ENCODE measurements at places on chromosomes 1 and 21.

- no peak for DNase-seq
Measured at GRCh38 chr1:15303935-15304334, 56.9 kb downstream of the FHAD1 start.

DNA sequence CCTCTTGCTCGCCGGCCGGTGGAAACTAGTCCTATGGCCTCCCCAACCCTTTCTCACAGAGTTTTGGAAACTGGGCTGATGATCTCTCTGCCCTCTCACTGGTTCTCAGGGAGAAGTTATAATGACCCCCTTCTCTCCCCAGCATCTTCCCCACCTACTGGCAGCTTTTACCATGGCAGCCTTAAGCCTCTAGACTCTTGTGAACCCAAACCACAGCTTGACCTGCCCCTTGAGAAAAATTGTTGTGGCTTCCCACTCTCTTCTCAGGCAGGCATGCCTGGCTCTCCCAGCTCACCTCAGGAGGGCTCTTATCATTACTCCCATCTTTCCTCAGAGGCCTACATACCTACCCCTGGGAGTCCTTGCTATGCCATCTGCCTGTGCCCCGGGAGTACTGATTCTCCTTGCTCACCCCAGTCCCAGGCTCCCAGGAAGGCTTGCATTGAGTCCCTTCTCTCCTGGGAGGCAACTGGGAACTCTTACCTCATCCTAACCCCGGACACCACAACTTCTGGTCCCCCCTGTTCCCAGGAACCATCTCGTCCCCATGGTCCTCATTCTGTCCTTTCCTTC lies 1.6 kb downstream of the NSUN4 start:
- no peak for DNase-seq

GRCh38 chr1:25031601-25031965 lies 101.5 kb upstream of the RUNX3 start:
- peak; percentile 56 for DNase-seq

DNA sequence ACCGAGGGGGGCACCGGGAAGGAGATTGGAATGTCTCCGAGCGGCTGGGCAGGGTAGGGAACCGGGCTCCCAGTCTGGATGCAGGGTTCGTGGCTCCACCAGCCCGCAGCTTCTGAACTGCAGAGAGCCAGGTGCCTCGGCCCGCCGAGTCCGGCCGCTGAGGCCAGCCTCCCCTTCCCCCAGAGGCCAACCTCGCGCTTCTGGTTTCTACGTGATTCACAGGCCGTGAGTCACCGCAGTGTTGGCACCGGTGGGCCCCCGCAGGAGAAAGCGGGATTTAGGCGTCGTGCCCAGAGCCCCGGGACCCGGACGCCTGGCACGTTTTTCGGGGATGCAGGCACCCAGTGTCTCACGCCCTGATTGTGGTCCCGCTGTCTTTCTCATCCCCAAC lies 458 bp downstream of the CRABP2 start:
- DNase-seq = peak; percentile 38

GRCh38 chr1:187471555-187471954 lies 642.8 kb downstream of the PLA2G4A start:
- DNase-seq = no peak

GRCh38 chr1:93255222-93256079 lies 74.9 kb downstream of the CCDC18 start:
- no peak for DNase-seq

DNA sequence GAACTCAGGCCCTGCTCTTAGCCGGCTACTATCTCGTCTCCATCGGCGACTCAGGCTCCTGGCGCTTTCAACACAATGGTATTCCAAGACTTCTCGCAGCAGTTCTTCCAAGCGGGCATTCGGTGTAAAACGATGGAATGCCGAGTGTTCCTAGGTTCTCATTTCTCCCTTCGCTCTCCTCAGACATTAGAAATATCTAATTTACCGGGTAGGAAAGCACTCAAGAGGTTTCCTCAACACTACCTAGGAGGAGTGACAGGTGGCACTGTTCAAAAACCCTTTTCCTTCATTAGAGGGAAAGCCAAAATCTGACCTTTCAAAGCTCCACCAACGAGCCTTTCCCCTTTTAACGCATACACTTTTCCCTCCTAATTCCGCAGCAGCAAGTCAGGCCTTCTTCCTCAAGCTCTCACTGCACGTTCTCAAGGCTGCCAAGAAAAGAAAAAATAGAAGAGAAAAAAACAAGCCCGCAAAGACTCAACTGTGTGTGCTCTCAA lies 601 bp downstream of the UBE2G2 start:
- DNase-seq = no peak

GRCh38 chr1:191145834-191146233 lies 668.2 kb upstream of the BRINP3 start:
- DNase-seq = no peak

- no peak for DNase-seq
Measured at GRCh38 chr1:228974273-228974672, 239.0 kb downstream of the RHOU start.

DNA sequence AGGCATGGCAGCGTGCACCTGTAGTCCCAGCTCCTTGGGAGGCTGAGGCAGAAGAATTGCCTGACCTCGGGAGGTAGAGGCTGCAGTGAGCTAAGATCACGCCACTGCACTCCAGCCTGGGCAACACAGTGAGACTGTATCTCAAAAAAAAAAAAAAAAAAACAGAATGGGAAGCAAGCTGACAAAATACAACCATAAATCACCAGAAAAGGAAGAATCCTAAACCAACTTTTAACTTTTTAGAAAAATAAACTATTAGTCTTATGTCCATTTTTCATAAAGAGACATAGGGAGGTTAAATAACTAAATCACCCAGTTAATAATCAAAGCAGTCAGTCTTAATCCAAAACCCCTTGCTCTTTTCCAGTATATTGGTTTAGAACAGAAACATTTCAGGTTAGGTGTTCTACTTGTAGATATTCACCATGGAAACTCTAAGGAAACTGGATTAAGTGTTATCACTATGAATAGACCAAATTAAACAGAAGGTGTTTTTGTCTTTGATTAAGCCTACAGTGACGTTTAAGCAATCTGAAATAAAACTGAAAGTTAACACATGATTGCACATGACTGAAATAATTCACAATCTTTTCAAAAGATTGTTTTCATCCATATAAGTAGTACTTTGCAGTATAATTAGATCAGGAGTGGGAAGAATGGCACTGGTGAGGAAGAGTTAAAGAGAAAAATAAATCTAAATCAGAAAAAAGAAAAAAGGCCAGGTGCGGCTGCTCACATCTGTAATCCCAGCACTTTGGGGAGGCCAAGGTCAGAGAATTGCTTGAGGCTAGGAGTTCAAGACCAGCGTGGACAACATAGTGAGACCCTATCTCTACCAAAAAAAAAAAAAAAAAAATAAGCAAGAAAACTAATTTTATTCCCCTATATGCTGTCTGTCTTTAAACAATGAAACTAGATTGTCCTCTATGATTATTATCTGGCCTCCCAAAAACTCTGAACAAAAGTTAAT lies 9.6 kb downstream of the CDC42BPA start:
- DNase-seq = no peak

- no peak for DNase-seq
Measured at GRCh38 chr1:215273838-215274516, 191.4 kb downstream of the KCNK2 start.

DNA sequence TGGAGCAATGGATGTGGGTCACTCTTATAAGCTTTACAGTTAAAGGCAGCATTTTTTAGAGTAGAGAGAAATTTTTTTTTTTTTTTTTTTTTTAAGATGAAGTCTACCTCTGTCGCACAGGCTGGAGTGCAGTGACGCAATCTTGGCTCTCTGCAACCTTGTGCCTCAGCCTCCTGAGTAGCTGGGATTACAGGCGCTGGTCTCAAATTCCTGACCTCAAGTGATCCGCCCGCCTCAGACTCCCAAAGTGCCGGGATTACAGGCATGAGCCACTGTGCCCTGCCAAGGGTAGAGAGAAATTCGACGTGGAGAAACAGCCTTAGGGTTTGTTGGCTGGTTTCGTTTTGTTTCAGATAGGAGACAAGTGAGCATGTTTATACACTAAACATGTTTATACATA lies 594.2 kb upstream of the ADAMTS5 start:
- DNase-seq = no peak

DNA sequence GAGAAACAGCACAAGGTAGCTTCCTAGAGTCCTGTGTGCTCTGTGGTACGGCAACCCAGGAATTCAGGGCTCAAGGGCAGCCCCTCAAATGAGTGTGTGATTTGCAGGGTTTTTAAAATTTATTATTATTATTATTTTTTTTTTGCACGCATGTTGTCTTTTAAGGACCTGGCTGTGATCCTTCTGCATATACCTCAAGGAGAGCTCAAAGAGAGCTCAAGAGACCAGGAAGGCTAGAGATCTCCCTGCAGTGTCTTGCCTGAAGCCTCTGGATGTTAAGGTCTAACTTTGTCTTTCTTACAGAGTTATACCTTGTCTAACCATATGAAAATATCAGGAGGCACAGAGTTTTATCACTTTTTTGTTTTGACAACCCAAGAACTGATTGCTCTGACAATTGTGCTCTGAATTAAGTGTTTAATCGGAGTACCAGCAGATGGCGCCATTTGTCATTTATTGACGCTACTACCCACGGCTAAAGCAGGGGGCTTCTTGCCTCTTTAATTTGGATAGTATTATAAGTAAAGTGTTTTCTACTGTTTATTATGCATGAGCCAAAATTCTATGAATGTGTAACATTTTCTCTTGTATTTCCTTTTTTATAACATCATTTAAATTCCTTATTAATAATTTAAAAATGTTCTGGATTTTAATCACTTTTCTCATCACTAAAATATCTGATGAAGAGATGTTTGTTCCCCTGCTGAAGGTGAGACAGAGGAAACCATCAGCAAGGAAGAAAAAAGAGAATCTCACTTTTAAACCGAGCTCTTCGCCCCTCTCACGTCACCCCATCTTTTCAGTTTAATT lies 35.8 kb upstream of the LMO4 start:
- DNase-seq = peak; percentile 30

- no peak for DNase-seq
Measured at GRCh38 chr1:62728963-62729362, 40.8 kb upstream of the DOCK7 start.

GRCh38 chr1:231626535-231626950 lies at the start of gene DISC1:
TSS of gene DISC1 (plus strand) at chr1:231626790. CDS start at chr1:231626868, 78 bp downstream.
- DNase-seq = peak; percentile 55

- no peak for DNase-seq
Measured at GRCh38 chr1:47232187-47232874, at the start of gene TAL1. TSS of gene TAL1 (minus strand) at chr1:47232225. CDS start at chr1:47225888, 6,337 bp downstream.

- no peak for DNase-seq
Measured at GRCh38 chr1:230262867-230263567, 163.1 kb downstream of the PGBD5 start.

DNA sequence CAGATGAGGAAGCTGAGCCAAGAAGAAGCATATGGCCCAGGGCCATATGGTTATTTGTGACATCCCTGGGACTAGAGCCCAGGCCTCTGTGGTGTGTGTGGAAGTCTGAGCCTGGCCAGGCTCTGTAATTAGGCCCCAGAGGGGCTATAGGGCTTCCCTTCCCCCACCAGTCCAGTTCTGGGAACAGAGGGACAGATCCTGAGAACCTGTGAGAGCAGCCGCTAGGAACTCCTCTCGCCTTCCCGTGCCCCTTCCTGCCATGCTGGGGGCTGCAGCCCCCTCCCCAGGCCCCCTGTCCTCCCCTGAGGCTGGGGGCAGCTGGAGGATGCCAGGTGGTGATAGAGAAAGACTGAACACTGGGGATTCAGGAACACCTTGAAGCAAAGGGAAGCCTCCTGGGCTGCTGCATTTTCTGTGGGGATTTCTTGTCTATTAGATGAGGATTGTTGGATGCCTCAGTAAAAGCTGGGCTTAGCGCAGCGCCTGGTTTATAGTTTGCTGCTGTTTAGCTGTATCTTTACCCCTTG lies 33.3 kb downstream of the COQ8A start:
- no peak for DNase-seq

DNA sequence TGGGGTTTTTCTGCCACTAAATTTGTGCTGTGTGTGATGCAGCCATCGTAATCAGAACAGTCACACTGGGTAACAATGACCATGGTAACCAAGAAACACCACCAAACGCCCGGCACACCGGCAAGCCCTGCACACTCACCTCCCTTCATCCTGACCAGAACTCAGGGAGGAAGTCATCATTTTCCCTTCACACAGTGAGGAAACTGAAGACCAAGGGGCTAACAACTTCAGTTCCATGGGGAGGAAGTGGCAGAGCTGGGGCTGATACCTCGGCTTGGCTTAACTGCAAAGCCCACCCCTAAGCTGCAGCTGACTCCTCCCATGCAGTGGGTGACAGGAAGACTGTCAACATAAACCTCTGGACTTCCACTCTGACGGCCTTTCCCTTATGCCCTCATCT lies 69.3 kb upstream of the BCAR3 start:
- no peak for DNase-seq

- DNase-seq = no peak
Measured at GRCh38 chr1:74505928-74506710, 6.3 kb downstream of the LRRC53 start.

DNA sequence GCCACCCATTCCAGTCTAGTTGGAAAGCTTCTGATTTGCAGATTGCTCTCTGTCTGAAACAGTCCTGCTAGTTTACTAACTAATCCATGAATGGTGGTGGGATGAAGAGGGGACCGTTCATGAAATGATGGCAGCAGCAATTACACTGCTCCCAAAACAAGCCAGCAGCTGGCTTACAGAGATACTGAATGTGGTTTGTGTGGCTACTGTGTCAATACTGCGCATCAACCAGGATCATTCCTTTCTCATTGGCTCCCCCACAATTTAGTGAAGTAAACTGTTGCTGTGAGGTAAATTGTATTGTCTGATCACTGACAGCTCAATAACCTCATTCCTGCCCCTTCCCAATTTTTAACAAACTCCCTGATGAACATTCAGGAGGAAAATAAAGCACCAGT lies 191.3 kb upstream of the LMO4 start:
- DNase-seq = no peak

GRCh38 chr1:175750366-175751071 lies 7.1 kb upstream of the TNR start:
- DNase-seq = no peak

DNA sequence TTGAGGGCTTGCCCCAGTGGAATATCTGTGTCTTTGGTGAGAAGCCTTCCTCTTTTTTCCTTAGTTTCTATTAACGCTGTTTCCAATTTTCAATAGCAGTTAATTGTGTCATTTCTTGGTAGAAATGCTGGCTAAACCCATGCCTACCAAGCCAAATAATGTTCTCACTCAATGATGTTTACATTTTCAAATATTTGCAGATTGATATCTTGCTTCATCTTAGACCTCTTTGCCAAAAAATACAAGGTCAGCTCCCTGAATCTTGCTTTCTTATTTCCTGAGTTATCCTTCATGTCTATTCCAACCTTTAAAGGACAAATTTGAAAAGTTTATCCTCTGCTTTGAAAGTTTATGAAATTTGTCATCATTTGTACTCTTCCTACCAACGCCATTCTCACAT lies 5.1 kb downstream of the KCNJ15 start:
- no peak for DNase-seq

GRCh38 chr1:1618396-1619068 lies 3.2 kb downstream of the MIB2 start:
- no peak for DNase-seq

GRCh38 chr1:156889802-156890580 lies 3.5 kb upstream of the PEAR1 start:
- peak; percentile 49 for DNase-seq

- DNase-seq = no peak
Measured at GRCh38 chr1:15843826-15844572, 3.5 kb upstream of the SPEN start.

All from stimulated activated CD4-positive, alpha-beta T cell treated with anti-CD3 and anti-CD28 coated beads, Interleukin-4, amount 100 ng/mL, for 48 hours (primary cell).